CD4-positive, alpha-beta T cell treated with Interleukin-10 for 1 hour (primary cell): ENCODE measurements at places on chromosomes 7 and 10.
A peak's percentile ranks its signal among the peaks of the same experiment; 100 is the strongest.

DNA sequence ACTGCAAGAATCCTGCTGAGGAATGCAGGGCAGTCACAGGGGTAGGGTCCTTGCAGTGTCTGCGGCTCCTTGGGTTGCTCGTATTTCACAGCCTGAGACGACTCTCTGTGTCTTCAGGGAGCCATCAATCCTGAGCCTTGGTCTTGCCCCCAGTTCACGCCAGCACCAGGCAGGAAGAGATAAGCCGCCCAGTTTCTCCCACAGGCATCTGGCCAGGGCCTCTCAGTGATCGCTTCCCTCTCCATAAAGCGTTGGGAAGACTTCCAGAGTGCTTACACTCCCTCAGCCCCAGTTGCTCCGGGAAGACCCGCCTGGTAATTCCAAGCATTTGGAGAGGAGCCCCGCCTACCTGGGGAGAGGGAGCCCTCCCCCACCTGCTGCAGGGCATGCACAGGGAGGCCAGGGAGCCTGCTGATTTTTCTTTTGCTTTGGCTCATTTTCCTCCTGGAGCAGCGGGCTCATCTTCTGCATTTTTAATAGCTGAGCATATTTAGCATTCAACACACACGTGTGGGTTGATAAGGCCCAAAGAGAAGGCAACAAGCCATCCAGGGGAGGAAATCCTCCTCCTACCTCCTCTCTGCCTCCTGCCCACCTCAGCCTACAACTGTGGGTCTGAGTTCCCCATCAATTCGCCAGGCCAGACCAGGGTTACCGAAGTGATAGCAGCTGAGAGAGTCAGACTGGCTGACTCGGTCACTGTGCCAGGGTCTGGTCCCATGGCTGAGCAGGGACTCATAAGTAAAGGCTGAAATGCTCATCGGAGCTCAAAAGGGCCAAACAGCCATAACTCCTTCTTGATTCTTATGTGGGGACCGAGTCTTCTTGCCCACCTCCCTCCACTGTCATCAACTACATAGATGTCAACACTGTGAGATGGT, 74.4 kb upstream of the EFCAB10 start:
- no peak for DNase-seq

GRCh38 chr10:44030738-44031137, 354.2 kb downstream of the CXCL12 start:
- DNase-seq: no peak

DNA sequence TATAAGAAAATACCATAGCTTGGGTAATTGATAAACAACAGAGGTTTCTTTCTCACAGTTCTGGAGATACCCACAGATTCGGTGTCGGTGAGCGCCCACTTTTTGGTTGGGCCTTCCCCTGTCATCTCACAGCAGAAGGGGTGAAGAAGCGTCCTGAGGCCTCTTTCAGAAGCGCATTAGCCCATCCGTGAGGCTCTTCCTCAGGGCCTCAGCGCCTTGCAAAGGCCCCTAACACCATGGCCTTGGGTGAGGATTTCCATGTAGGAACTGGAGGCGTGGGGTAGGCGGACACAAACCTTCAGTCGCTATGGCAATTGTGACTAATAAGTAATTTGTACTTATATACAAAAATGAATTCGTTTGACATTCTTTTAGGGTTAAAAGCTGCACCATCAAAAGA, 316.0 kb downstream of the PTPRN2 start:
- DNase-seq: no peak

DNA sequence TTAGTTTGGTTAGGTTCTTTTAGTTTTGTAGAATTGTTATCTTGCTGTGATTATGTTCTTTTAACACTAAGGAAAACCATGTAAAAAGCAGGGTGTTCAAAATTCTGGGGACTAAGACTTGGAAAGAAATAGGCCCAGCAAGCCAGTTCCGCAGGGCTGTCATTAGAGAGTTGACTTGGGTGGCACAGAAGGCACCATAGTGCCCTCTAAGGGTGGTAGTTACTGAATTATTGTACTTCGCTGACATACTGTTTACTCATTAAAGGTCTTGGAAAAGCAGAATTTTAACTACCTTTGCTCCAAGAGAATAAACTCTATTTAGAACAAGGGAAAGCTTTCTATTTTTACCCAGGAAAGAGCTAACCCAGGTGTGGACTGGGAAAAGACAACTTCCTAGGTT, 86.5 kb downstream of the OTUD1 start:
- DNase-seq: peak; percentile 25

DNA sequence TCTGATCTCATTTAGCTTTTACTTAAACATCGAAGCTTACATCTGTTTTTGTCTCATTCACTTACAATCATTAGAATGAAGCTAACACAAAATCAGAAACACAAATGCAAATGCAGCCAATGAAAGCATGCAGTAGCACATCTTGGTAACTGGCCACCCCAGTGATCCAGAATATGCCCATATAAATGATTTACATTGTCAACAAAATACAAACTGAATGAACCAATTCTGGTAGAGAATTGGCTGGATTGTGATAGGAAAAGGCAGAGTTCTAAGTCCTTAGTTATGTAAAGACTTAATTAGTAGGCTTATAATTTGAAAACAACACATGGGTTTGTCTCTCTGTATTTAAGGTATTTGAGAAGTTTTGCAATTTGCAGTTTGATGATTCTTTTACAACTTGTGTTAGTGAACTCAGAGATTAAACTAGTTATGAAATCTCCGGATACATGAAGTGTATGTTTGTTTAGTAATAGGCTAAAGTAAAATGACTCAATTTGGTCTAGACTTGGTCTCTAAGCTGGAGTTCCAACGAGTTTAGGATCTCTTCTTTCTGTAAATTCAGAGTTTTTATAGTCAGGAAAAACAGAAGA, 21.2 kb downstream of the TECTB start:
- no peak for DNase-seq

DNA sequence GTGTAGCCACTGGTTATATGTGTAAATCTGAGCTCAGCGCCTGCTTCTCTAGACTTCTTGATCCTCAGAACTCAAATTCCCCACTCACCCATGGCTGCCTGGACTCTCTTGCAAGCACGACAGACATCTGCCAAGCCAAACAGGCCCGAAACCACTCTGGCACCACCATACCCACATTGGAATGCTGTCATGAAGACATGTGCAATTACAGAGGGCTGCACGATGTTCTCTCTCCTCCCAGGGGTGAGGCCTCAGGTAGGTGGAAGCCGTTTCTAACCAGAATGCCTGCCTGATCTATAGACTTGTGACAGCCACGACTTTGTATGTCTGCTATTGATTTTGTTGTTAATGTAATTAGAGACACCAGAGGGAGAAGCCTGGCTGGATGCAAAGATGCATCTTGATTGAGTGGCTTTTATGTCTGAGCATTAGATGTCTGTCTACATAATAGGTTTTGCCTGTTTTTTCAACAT, 4.0 kb downstream of the BAMBI start:
- no peak for DNase-seq

- DNase-seq: no peak
Observed at GRCh38 chr7:117590191-117590590, 110.4 kb downstream of the CFTR start.

DNA sequence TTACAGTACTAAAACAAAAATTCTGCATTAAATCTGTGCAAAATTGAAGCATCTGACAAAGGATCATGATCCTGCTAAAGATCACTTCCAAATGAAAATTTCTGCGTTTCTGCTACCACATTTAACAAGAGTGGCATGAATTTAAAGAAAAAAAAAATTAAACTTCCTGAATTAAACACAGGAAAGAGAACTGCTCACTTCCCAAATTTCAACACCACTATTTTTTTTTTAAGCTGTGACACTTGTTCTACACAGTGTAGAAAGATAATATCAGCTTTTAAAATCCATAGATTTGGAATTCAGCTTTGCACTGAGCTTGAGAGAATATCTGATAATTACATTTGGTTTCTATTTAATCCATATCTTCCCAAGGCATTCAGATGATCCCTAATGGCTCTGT, 73.6 kb downstream of the EPC1 start:
- no peak for DNase-seq

- DNase-seq: no peak
Observed at GRCh38 chr7:133562621-133563020, 309.7 kb downstream of the EXOC4 start.

DNA sequence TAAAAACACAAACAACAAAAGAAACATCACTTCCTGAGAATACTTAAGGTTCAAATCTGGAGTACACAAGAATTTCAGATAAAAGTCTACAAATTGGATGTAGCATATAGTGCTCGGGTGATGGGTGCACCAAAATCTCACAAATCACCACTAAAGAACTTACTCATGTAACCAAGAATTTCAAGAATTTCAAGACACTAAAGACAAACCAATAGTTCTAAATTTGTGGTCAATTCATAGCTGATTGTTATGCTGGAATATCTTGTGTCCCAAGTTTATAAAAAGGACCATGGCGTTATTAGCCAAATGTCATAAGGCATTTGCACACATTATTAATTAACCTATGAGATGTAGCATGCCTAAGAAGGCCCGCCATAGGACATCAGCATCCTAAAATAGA, 1204.1 kb upstream of the AUTS2 start:
- DNase-seq: no peak

DNA sequence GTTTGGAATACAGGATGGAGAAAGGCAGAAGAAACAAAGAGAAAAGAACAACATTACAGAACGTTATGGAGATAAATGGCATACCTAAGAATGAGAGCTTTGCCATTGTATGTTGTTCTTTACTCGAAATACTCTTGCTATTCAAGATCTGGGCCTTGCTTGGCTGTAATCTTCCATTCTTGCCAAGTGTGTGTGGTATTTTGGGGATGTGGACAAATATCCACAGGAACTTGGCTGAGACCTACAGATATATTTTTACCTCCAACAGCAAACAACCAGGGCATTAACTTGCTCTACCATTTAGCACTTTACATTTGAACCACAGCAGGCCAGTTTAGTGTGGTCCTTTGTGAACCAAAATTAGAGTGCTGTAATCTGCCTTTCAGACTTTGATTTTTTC, 76.3 kb downstream of the DKK1 start:
- DNase-seq: no peak

- DNase-seq: no peak
Observed at GRCh38 chr10:92316610-92317009, 25.6 kb downstream of the MARCHF5 start.

DNA sequence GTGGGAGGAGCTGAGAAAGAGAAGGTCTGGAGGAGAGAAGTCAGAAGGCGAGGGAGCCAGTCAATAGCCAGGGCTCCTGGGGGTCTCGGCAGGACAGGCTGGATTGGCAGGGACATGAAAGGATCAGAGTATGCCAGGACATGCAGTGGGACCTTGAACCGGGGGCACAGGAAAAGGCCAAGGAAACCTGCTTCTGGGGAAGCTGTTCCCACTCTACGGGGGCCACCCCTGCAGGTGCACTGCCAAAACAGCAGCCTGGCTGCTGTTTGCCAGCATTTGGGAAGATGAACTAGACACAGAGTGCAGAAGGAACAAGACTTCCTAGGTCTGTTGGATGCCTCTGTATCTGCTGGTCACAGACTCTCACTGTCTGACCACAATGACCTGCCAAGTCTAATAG, 194.9 kb upstream of the PRSS58 start:
- no peak for DNase-seq

GRCh38 chr10:74923556-74923955, 97.2 kb downstream of the KAT6B start:
- DNase-seq: no peak

- DNase-seq: no peak
Observed at GRCh38 chr10:7945469-7946187, 108.9 kb upstream of the GATA3 start.

GRCh38 chr10:97399843-97400545, 1.1 kb downstream of the RRP12 start:
- DNase-seq: peak; percentile 53

GRCh38 chr10:73907841-73908517, 3.0 kb upstream of the PLAU start:
- DNase-seq: peak; percentile 20

- DNase-seq: peak; percentile 26
Observed at GRCh38 chr7:152759949-152760853, 649 bp downstream of the ACTR3B start.

GRCh38 chr10:77890097-77890496, 36.5 kb downstream of the DLG5 start:
- no peak for DNase-seq

GRCh38 chr10:122514045-122514840, 46.3 kb upstream of the DMBT1 start:
- no peak for DNase-seq

GRCh38 chr7:15068324-15068723, 165.8 kb upstream of the DGKB start:
- no peak for DNase-seq

- DNase-seq: no peak
Observed at GRCh38 chr10:72318418-72319262, 36.1 kb downstream of the DNAJB12 start.

- no peak for DNase-seq
Observed at GRCh38 chr7:87456247-87456646, 19.2 kb downstream of the ABCB4 start.

DNA sequence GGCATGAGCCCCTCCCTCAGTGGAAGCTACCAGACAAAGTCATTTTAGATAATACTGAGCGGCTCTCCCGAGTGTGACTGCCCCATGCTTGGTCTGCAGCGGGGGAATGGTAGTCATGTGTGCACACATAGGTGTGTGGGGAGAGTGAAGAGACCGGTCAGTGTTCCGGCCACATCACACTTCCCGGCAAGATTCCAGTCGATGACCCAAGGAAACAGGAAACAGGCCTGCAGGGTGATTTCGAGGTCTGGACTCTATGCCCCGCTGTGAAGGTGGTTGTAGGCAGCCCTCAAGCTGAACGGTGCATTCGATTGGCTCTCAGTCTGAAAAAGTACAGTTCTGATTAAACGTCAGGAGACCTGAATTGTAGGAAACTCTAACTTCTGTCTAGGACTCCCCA, 73.2 kb downstream of the SYPL1 start:
- no peak for DNase-seq

DNA sequence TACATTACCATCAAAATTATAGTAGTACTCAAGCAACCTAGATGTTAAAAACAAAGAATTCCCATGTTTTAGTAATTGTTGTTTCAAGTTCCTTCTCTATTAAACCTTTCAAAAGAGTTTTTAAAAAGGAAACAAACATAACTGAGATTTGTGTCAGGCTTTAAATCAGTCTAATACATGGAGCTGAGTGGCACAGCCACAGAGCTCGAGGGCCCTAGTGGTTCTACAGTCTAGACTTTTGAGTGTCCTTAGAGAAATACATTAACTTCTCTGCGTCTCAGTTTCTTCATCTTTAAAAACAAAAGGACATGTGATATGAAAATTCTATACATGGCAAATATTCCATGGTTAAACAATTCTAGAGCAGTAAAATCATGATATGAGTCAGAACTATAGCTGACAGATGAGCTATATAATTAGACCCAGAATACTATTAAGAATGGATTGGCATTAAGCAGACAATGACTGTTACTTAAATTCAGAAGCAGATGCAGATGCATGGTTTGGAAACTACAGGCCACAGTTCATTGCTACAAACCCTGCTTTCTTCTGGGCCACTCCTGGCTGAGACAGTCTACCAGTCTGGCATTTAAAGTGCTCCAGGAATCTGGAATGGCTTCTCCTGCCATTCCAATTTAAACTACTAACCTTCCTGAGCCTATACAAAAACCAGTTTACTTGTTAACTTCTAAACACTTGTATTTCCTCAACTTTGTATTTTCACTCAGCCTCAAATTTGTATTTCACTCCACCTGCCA, 77.4 kb downstream of the EPC1 start:
- no peak for DNase-seq

GRCh38 chr10:1434912-1435692, 302.2 kb downstream of the ADARB2 start:
- DNase-seq: no peak
